ENCODE measurements at places on chromosomes 7 and 10.
A peak's percentile ranks its signal among the peaks of the same experiment; 100 is the strongest.

DNA sequence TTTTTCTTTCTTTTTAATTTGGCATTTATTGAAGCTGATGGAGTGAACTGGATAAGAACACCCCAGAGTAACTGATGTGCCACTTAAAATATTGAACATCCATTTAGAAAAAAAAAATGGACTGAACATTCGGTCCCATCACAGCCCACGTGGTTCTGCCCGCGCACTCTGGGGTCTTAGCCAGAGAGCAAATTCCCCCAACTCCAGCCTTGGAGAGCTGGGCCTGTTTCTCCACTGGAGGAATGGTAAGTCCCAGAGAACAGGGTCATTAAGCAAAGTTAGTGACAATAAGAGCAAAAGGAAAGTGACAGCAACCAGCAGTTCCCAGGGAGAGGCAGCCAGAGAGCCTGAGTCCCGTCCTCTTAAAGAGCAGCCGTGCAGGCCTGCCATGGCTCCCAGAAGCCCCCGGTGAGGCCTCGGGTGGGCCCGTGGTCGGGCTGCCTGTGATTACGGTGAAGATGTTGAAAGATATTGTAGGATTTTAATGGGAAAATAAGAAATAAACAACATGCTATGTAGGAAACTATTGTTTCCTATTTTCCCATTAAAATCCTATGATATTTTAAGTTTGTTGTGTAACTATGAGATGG is 487.9 kb upstream of the MKI67 start:
- DNase-seq, result no peak

GRCh38 chr10:122510326-122510725 is 49.0 kb downstream of the HTRA1 start:
- no peak for DNase-seq

DNA sequence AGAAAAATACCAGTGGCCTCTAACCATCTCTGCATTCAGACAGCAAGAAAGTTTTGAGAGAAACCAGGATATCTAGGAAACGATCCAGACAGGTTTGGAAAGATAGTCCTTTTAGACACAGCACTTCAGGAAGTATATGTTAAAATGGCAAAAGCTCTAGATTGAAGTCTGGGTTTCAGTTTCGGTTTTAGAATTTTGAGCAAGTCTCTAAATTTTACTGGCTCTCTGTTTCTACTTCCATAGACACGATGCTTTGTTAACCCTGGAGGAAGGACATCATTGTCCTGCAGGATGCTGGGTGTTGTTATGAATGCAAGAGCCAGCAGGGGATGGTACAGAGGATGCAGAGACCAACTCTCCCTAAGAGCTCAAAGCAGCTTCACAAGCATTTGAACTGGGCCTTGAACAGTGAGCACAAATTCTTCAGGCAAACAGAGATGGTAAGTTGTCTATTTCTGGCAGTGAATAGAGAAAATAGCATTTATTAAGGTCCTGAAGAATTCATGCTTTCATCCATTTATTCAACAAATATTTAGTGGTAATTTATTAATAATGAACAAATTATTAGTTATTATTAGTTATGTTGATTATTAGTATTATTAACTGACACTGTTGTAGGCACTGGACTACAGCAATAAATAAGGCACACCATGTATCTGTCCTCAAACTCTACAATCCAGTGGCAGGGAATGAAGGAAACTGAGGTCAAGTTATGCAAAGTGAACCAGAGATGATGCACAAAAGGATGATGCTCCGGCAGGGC is 152.7 kb upstream of the NRP1 start:
- no peak for DNase-seq

DNA sequence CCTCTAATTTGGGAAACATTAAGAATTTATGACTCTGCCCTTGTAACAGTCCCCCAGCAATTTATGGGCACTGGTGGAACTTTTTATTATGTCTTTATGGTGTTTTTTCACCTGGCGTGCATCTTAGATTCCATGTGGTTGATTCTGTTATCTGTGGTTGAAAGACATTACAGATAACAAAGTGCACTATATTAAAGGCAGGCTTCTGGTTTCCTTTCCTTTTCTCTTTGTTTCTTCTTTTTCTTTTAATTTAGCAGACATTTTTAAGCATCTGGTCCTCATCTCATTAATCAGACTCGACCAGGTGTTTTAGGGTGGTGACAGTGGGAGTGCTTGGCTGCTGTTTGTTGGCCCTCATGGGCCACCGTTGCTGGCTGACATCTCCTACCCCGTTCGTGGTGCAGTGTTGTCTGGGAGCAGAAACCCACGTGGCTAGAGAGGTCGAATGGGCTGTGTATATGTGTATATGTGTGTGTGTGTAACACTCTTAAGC is 77.4 kb downstream of the LRMDA start:
- no peak for DNase-seq

DNA sequence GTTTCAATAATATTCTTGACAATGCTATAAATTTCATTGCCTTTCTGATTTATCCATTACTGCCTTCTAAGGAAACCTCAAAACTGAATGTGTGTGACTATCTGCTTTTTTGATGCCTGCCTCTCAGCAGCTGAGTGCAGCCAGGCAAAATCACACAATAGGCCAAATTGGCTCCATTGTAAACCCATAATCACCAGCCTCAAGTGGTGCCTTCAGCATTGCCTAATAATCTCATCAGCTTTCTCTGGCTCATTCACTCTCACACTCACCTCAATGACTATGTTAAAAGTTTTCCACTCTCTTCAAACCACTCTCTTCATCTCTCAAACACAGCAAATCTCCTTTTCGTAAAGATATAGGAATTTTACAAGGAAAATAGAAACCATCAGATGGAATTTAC is 182.5 kb upstream of the COL1A2 start:
- no peak for DNase-seq

- DNase-seq, result no peak
Observed at GRCh38 chr7:12233175-12233574, 22.1 kb downstream of the TMEM106B start.

- DNase-seq, result peak; percentile 4
Observed at GRCh38 chr7:148540041-148540738, 50.4 kb upstream of the C7orf33 start.

- no peak for DNase-seq
Observed at GRCh38 chr10:46255801-46256747, 30.7 kb upstream of the ANTXRL start.

DNA sequence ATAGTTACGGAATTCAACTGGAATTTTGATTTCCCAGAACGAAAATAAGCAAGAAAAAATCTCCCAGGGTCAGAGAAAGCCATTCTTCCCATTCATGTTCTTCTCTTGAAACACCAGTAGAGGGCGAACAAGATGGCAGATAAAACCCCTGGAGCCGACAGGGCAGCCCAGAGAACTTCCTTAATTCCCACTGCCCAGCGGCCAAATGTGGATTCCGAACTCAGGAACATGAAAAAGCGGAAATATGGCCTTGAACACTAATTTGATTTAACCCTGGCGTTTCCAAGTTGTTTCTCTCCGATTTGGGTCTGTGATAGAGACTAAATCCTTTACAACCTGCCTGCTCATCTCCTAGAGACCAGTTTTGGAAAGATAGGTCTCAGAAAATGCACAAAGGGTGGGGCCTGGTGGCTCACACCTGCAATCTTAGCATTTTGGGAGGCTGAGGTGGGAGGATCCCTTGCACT is 100.7 kb upstream of the WAC start:
- peak; percentile 62 for DNase-seq

GRCh38 chr7:137343281-137343841 is at the start of gene PTN:
TSS of gene PTN (minus strand) at chr7:137343733. CDS start at chr7:137254973, 88,760 bp downstream.
- peak; percentile 26 for DNase-seq

GRCh38 chr10:8056378-8056777 is 1.9 kb downstream of the GATA3 start:
- DNase-seq, result no peak

- DNase-seq, result no peak
Observed at GRCh38 chr7:129886167-129886817, 66.5 kb downstream of the UBE2H start.

GRCh38 chr10:61761825-61762217 is 99.1 kb downstream of the CABCOCO1 start:
- DNase-seq, result no peak

- no peak for DNase-seq
Observed at GRCh38 chr10:43688348-43688892, 39.7 kb upstream of the ZNF32 start.

GRCh38 chr10:48898426-48898825 is 41.2 kb downstream of the LRRC18 start:
- DNase-seq, result no peak

DNA sequence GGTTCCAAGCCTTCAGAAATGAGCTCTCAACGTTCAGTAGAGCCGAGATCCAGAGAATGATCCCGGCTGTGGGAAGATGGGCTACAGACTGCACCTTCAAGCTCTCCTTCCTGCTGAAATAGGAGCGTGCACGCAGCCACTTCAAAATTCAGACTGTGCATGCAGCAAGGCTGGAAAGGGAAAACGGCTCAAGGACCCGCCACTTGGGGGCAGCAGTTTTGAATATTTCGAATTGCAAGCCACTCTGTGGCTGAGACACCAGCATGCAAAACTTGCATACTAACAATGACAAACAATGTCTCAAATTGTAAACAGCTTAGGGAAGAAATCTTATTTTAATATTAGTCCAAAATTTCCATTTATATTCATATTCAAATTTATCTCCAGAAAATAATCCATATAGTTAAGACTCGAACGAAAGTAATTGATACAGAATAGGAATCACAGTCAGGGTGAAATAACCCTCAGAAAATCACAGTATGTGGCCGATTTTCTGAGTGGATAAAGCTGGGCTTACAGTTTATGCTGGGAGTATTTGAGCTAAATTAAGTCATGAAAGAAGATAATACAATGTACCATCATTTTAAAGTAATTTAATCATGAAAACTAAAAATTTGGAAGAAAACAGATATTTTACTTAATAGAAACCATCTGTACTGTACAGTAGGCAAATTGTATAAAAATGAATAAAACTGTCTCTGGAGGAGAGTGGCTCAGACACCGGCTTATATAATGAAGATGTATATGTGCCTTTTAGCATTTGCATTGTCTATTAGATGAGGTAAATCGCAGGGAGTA is 137.9 kb upstream of the MKI67 start:
- no peak for DNase-seq

DNA sequence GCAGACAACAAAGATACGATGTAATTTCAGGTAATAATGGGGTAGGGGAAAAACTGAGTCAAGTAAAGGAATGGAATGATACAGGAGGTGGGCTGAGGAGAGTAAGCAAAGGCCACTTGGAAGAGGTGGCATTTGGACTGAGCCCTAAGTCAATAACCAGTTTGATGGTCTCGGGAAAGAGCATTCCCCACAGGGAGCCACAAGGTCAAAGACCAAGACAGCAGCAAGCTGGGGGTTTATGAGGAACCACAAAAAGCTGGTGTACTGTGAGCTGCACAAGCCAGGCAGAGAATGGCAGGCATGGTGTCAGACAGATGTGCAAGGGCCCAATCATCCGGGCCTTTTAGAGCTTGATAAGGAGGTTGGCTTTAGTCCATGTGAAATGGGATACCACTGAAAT is 98.7 kb downstream of the NOC3L start:
- DNase-seq, result no peak

DNA sequence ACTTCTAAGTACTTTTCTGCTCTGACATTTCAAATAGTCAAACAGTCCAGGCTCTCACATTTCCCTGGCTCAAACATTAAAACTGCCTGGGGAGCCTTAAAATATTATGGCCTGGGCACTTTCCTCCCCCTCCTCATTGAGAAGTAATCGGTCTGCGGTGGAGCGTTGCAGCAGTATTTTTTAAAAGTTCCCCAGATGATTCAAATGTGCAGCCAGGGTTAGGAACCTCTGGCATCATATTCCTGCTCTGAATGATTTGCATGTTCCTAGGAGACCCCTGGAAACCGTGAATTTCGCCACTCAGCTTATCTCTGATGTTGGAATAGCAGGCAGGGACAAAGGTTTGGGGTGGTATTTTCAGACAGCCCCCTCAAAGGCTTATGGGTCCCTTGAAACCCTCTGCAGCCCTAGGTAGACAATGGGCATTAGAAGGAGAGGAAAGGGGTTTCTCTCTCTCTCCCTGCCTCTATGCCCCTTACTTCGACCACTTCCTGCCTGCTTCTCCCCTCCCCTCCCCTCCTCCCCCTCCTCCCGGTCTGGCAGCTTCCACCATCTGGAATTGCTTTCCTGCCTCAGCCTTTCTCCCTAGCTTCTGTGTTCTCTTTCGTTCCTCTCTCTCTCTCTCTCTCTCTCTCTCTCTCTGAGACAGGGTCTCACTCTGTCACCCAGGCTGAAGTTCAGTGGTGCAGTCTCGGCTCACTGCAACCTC is 622.2 kb downstream of the GALNT17 start:
- DNase-seq, result no peak

GRCh38 chr10:120587061-120587460 is 130.0 kb downstream of the PLPP4 start:
- DNase-seq, result no peak

DNA sequence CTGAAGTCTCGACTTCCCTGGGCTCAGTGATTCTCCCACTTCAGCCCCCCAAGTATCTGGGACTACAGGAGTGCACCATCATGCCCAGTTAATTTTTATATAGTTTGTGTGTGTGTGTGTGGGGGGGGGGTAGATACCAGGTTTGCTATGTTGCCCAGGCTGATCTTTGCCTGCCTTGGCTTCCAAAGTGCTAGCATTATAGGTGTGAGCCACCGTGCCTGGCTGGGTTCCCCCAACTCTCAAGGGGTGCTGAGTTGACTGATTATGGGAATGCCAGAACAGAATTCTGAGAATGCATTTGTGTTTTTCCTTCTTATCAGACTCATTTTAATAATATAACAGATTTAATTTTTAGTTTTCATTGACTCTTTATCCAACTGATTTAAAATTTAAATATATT is 19.5 kb downstream of the RPA3 start:
- DNase-seq, result no peak

GRCh38 chr7:74097937-74098614 is 14.5 kb downstream of the LIMK1 start:
- peak; percentile 95 for DNase-seq

GRCh38 chr7:47435889-47436312 is 146.0 kb downstream of the TNS3 start:
- no peak for DNase-seq

- no peak for DNase-seq
Observed at GRCh38 chr7:137094-137891, 55.1 kb upstream of the FAM20C start.

- DNase-seq, result no peak
Observed at GRCh38 chr7:4265676-4266075, 416.4 kb upstream of the FOXK1 start.

GRCh38 chr10:5089865-5090264 is 4.3 kb upstream of the AKR1C3 start:
- no peak for DNase-seq

- DNase-seq, result no peak
Observed at GRCh38 chr10:79487296-79488194, 24.8 kb upstream of the EIF5AL1 start.

GRCh38 chr7:155576416-155576815 is 30.1 kb upstream of the CNPY1 start:
- DNase-seq, result no peak

DNA sequence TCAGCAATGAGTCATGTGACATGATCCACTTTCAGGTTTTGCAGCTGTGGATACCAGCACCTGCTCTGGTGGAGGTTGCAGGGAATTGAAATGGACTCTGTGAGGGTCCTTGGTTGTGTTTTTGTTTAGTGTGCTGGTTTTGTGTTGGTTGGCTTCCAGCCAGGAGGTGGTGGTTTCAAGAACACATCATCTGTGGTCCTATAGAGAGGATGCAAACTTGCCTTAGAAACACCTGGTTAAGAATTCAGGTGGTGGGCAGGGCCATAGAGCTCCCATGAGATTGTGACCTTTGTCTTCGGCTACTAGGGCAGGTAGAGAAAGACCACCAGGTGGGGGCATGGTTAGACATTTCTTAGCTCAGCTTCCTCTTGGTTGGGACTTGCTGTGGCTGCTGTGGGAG is 59.2 kb upstream of the CYP2C9 start:
- no peak for DNase-seq

GRCh38 chr7:25835197-25835596 is 316.8 kb upstream of the NFE2L3 start:
- no peak for DNase-seq

- no peak for DNase-seq
Observed at GRCh38 chr7:142759433-142759832, 10.2 kb downstream of the PRSS1 start.
